ENCODE measurements at places on chromosomes 6 and 20. TPM values are rescaled to one million over a fixed set of nuclear protein-coding genes. Genes with fewer than 3 reads are reported as not detected.

The LHFPL5 gene
- not detected for polyA plus RNA-seq

The PARD6B gene
- 1.9 TPM for polyA plus RNA-seq

- no peaks in the 10 kb centered on the region for H3K4me1 ChIP-seq
- no peak for DNase-seq
- no peak overlapping the region for H3K4me3 ChIP-seq
- no peaks in the 10 kb centered on the region for H3K27me3 ChIP-seq
Measured at GRCh38 chr20:15146948-15147347, 809.5 kb upstream of the FLRT3 start.

The GPR6 gene
- not detected for polyA plus RNA-seq

DNA sequence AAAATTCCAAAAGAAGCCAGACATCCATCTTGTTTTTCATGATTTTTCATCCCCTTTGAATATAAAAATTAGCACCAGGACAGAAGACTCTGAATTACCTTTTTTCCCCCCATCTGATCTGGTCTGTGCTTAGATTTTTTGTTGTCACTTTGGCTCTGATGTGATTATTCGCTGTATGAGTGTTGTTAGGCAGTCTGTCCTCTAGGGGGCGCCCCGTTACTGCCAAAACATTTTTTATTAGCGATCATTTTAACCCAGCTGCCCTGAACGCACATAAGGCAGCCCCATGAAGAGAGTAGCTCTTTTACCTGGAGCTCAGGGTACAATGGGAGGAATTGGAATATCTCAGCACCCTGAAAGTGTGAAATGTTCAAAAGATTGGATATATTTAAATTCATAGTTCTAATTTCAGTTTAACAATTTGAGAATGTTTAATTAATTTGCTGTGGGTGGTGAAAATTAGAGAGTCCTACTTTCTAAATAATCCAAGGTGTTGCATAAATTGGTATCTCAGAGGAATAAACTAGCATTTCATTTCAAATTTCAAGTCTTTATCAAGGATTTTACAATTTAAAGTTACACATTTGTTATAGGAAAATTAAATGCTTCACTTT is 60.8 kb downstream of the PRPH2 start:
- no peaks in the 10 kb centered on the region for H3K27me3 ChIP-seq
- no peaks in the 10 kb centered on the region for H3K4me1 ChIP-seq
- DNase-seq = peak; percentile 85
- no peak overlapping the region for H3K27ac ChIP-seq

The GNAS-AS1 gene
- not detected for polyA plus RNA-seq

- H3K4me3 ChIP-seq = no peak overlapping the region
- H3K36me3 ChIP-seq = no peaks in the 10 kb centered on the region
- H3K27me3 ChIP-seq = no peaks in the 10 kb centered on the region
Measured at GRCh38 chr6:14386668-14387067, 269.1 kb downstream of the CD83 start.

All from naive thymus-derived CD4-positive, alpha-beta T cell (primary cell).